Lower lobe of right lung (tissue), 2 donors: ENCODE measurements at places on chromosomes 1 and 21. TPM values are rescaled to one million over a fixed set of nuclear protein-coding genes. Genes with fewer than 3 reads are reported as not detected.

GRCh38 chr1:43879996-43880395, 53.6 kb upstream of the ARTN start:
- no peaks in the 10 kb centered on the region for H3K27me3 ChIP-seq
- H3K4me3 ChIP-seq, result no peak overlapping the region
- peaks cover 9% of the 10 kb centered on the region for H3K36me3 ChIP-seq
- no peak overlapping the region for H3K27ac ChIP-seq

GRCh38 chr1:99992044-99992722, 22.4 kb downstream of the SLC35A3 start:
- DNase-seq, result no peak
- H3K4me3 ChIP-seq, result no peak overlapping the region
- peaks cover 5% of the 10 kb centered on the region for H3K36me3 ChIP-seq
- no peak overlapping the region for H3K27ac ChIP-seq

- DNase-seq, result no peak
- no peak overlapping the region for H3K4me3 ChIP-seq
- no peak overlapping the region for H3K27ac ChIP-seq
Observed at GRCh38 chr1:57659804-57660203, 235.9 kb upstream of the DAB1 start.

DNA sequence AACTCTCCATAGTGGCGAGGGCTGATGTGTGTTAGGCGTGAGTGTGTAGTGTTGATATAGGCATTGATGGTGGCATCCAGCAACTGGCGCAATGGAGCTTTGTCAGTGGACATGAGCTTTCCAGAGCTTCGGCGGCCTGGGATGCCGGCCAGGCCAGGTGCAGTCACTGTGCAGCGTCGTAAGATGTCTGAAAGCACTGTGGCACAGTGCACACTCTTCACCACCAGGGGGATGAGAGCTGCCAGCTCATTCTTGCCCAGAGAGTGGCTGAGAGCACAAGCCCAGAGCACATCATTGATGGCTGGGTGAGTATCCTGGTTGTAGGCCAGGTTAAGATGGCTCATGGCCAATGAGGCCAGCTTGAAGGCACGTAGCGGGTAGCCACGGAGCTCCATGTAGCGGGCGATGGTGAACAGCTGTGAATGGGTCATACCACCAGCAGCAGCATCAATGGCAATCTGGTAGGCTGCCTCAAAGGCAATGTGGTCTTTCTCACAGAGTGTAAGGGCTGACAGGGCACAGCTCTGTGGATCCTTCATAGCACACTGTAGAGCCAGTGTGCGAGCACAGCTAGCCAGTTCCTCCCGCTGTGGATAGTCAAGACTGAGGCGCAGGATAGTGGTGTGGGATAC, 6.7 kb downstream of the UROD start:
- no peak overlapping the region for H3K27ac ChIP-seq
- no peak overlapping the region for H3K4me3 ChIP-seq
- peaks cover under 1% of the 10 kb centered on the region for H3K4me1 ChIP-seq
- H3K27me3 ChIP-seq, result no peaks in the 10 kb centered on the region
- peaks cover 6% of the 10 kb centered on the region for H3K36me3 ChIP-seq

GRCh38 chr1:202580619-202581018, 129.6 kb downstream of the SYT2 start:
- no peak for DNase-seq
- no peak overlapping the region for H3K27ac ChIP-seq
- H3K27me3 ChIP-seq, result no peaks in the 10 kb centered on the region

GRCh38 chr1:174408146-174408545, 39.6 kb upstream of the GPR52 start:
- no peak overlapping the region for H3K27ac ChIP-seq
- H3K27me3 ChIP-seq, result no peaks in the 10 kb centered on the region
- DNase-seq, result no peak
- no peaks in the 10 kb centered on the region for H3K4me1 ChIP-seq
- H3K4me3 ChIP-seq, result no peak overlapping the region
- no peaks in the 10 kb centered on the region for H3K36me3 ChIP-seq

DNA sequence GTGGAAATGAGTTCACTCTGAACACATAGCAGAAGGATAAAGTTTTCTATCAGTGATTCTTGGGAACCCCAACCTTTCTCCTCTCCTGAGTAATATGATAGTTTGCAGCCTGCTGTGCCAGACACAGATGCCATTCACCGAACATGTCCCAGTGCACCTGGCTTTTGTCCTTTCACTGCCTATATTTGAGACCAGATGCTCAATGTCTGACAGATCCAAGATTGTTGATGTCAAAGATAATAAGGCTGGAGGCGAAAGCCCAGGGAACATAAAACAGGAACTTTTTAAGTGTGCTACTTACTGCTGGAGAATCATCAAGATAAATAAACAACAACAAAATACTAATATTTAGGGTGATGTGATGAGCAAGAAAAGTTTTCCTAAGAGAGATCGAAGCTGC, 139.3 kb downstream of the TIAM1 start:
- H3K36me3 ChIP-seq, result no peaks in the 10 kb centered on the region
- H3K4me1 ChIP-seq, result peaks cover 18% of the 10 kb centered on the region
- no peaks in the 10 kb centered on the region for H3K27me3 ChIP-seq
- H3K4me3 ChIP-seq, result no peak overlapping the region

- H3K27ac ChIP-seq, result no peak overlapping the region
- DNase-seq, result no peak
- H3K36me3 ChIP-seq, result no peaks in the 10 kb centered on the region
- H3K4me1 ChIP-seq, result peaks cover 30% of the 10 kb centered on the region
- H3K4me3 ChIP-seq, result no peak overlapping the region
Observed at GRCh38 chr1:3535732-3536131, 75.6 kb downstream of the MEGF6 start.

DNA sequence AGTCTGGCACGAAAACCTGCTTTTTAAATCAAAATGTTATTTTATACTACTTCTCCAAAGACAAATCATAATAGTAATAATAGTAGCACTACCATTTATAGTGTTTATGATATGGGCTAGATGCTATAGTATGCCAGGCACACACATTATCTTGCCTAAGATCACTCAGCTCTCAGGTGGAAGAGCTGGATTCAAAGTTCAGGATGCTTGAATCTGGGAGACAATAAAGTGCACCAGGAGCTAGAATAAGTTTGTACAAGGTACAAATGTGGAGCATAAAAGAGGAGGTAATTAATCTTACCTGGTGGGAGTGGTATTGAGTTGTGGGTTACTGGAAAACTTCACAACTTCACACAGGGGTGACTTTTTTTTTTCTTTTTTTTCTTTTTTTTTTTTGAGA, 10.0 kb upstream of the ELOVL1 start:
- H3K4me3 ChIP-seq, result no peak overlapping the region
- H3K36me3 ChIP-seq, result peaks cover 32% of the 10 kb centered on the region
- DNase-seq, result no peak
- H3K27me3 ChIP-seq, result no peaks in the 10 kb centered on the region
- peaks cover 18% of the 10 kb centered on the region for H3K4me1 ChIP-seq

- no peak overlapping the region for H3K4me3 ChIP-seq
- no peak overlapping the region for H3K27ac ChIP-seq
- H3K36me3 ChIP-seq, result no peaks in the 10 kb centered on the region
- no peaks in the 10 kb centered on the region for H3K4me1 ChIP-seq
- no peaks in the 10 kb centered on the region for H3K27me3 ChIP-seq
- peak; percentile 41 for DNase-seq
Observed at GRCh38 chr1:6002714-6003501, 10.7 kb upstream of the NPHP4 start.

- H3K27ac ChIP-seq, result no peak overlapping the region
- H3K36me3 ChIP-seq, result no peaks in the 10 kb centered on the region
- no peak for DNase-seq
- no peaks in the 10 kb centered on the region for H3K27me3 ChIP-seq
Observed at GRCh38 chr1:157700305-157700704, 264 bp downstream of the FCRL3 start.

DNA sequence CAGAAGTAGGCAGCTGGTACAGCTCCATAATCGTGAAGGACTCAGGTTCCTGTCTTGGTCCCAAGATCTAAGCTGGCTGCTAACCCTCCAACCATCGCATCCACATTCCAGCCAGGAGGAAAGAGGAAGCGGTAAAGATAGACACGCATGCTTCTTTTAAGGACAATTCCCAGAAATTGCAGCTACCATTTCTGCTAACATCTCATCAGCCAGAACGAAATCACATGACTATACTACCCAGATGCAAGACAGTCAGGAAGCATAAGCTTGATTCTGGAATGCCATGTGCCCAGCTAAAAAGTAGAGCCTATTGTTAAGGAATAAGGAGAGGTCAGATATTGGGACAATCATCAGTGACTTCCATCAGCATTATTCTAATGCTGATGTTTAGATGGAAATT, 110.4 kb downstream of the EPHB2 start:
- DNase-seq, result no peak
- peaks cover 7% of the 10 kb centered on the region for H3K4me1 ChIP-seq
- no peak overlapping the region for H3K27ac ChIP-seq
- no peak overlapping the region for H3K4me3 ChIP-seq

DNA sequence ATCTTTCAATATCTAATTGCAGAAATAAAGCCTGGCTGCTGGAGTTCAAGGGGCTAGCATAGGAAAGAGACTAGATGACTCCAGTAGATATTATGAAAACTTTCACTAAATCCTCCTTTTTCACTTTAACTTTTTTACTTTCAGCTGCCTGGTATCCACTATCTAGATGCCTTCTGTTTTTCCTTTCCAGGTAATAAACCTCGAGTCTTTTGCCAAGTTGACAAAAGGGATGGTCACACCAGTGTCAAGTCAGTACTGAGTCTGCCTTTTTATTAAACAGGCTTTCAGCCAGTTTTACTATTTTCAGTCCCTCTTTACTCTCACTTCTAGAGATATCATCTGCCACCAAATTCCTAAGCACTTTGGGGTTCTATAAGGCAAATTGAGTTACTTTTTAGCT, 195.6 kb downstream of the FGGY start:
- no peak for DNase-seq
- H3K4me1 ChIP-seq, result no peaks in the 10 kb centered on the region
- no peak overlapping the region for H3K4me3 ChIP-seq
- H3K27me3 ChIP-seq, result no peaks in the 10 kb centered on the region
- no peaks in the 10 kb centered on the region for H3K36me3 ChIP-seq

- DNase-seq, result no peak
- H3K4me3 ChIP-seq, result no peak overlapping the region
- no peaks in the 10 kb centered on the region for H3K36me3 ChIP-seq
Observed at GRCh38 chr1:1994536-1994935, 9.1 kb downstream of the CFAP74 start.

DNA sequence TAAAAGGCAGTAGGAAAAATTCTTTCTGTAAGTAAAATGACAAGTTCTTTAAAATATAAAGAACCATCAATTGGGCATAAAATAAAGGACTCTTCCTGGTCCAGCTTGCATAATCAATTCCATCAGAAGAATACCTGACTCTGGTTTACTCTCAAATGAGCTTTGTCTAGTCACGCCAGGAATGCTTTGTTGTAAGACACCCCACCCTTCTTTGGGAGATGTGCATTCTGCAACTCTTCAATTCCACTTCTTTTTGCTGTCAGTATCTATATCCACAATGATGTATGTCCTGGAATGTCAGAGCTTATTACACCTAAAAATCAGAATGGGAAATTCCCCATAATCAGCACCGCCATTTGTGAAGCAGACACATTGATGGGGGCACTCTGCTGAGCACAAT, 76.1 kb downstream of the PTPN14 start:
- no peaks in the 10 kb centered on the region for H3K36me3 ChIP-seq
- DNase-seq, result no peak
- no peak overlapping the region for H3K4me3 ChIP-seq
- H3K4me1 ChIP-seq, result peaks cover 8% of the 10 kb centered on the region
- H3K27me3 ChIP-seq, result no peaks in the 10 kb centered on the region

- no peak overlapping the region for H3K27ac ChIP-seq
- H3K27me3 ChIP-seq, result peaks cover 3% of the 10 kb centered on the region
- no peak for DNase-seq
- H3K4me3 ChIP-seq, result no peak overlapping the region
- no peaks in the 10 kb centered on the region for H3K36me3 ChIP-seq
Observed at GRCh38 chr1:181669246-181669645, 185.9 kb downstream of the CACNA1E start.

DNA sequence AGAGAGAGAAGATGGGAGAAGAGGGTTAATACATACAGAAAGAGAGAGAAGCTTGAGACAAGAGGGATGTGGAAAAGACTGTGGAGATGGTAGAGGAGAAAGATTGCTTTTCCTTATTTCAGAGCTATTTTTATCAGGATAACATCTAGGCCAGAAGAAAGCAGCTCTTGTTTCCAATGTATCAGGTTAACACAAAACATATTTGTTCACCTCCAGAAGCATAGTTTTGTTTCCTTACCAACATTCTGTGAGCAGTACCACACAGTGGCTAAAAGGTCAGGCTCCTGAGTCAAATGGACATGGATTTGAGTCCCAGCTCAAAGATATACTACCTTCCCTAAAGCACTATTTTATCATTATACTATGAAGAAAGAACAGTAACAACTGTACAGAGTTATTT, 185.5 kb downstream of the DUSP10 start:
- DNase-seq, result no peak
- no peak overlapping the region for H3K4me3 ChIP-seq
- no peaks in the 10 kb centered on the region for H3K4me1 ChIP-seq
- H3K27ac ChIP-seq, result no peak overlapping the region
- H3K27me3 ChIP-seq, result no peaks in the 10 kb centered on the region
- H3K36me3 ChIP-seq, result no peaks in the 10 kb centered on the region

GRCh38 chr21:35051287-35051818, 2.3 kb upstream of the RUNX1 start:
- H3K4me3 ChIP-seq, result no peak overlapping the region
- peak overlapping the region; percentile 29 for H3K27ac ChIP-seq
- no peaks in the 10 kb centered on the region for H3K27me3 ChIP-seq
- peaks cover 42% of the 10 kb centered on the region for H3K4me1 ChIP-seq
- H3K36me3 ChIP-seq, result no peaks in the 10 kb centered on the region
- peak; percentile 95 for DNase-seq

DNA sequence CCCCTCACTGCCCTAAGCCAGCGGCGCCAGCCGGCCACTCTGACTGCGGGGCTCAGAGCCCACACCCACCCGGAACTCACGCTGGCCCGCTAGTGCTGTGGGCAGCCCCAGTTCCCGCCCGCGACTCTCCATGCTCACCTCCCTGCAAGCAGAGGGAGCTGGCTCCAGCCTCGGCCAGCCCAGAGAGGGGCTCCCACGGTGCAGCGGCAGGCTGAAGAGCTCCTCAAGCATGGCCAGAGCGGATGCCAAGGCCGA, 41.5 kb downstream of the SLC2A1 start:
- H3K27me3 ChIP-seq, result no peaks in the 10 kb centered on the region
- no peak overlapping the region for H3K4me3 ChIP-seq
- H3K27ac ChIP-seq, result no peak overlapping the region
- no peaks in the 10 kb centered on the region for H3K4me1 ChIP-seq
- H3K36me3 ChIP-seq, result no peaks in the 10 kb centered on the region

The CADM3 gene
- total RNA-seq, result 8.8 TPM

The DMBX1 gene
- not detected for total RNA-seq

The OR2T29 gene
- total RNA-seq, result not detected

The ZFP69B gene
- total RNA-seq, result 1.3 TPM

The TPTE gene
- not detected for total RNA-seq

The SPRR1B gene
- total RNA-seq, result not detected

The SUSD4 gene
- 3.7 TPM for total RNA-seq

The HPCAL4 gene
- total RNA-seq, result 0.41 TPM

The AK5 gene
- total RNA-seq, result 1.0 TPM

The AKNAD1 gene
- total RNA-seq, result 1.3 TPM
